ENCODE measurements at places on chromosomes 1 and 21.

DNA sequence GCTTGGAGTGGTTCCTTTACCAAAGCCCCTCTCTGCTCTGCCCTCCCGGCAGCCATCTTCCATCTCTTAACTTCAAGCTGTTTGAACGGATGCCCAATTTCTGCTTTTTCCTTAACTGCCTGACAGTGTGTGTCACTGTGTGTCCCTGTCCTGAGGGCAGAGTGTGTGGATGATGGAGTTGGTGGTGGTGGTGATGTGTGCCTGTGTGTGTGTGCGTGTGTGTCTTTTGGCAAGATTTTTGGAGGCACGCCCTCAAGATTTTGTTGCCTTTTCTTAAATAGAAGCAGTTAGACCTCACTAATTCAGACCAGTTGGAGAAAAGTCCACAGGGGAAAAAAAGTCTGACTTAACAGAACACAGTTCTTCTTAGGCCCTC lies 30.3 kb downstream of the SERTAD4 start:
- DNase-seq, result no peak

DNA sequence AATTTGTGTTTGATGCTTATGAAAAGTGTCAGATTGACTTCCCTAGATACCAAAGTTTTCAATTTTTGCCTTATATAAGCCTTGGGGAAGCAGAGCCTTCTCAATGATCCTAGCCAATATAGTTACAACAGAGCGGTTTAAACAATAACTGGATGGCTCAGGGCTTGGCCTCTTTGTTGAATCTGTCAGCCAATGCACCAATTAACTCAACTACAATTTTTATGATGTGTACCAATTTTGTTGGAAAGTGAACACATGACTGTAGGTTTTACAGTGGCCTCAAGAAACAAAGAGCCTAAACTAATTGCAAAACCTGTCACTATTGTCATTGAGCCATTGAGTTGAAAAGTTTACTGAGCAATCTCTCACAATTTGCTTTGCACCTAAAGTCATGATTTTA lies 71.6 kb upstream of the RGS18 start:
- DNase-seq, result no peak

- no peak for DNase-seq
These were observed 391.8 kb downstream of the DISC1 start for GRCh38 chr1:232018231-232019025.

- no peak for DNase-seq
These were observed 113.1 kb upstream of the ESRRG start for GRCh38 chr1:216836316-216836715.

DNA sequence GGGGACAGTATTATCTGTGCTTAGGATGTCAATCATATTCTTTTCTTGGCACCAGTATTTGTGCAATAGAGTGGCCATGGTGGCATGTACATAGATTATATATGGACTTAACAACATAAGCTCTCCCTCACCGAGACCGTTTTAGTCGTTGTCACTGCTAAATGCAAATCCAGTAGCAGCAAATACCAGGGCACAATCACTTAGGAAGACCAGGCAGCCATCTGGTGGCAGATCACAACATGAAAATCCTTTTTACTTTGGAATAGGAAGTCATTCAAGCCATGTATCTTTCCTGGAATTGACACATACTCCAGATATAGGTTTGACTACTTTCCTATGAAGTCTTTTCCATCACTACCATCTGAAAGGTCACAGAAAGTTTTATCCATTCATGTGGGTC lies 53.2 kb upstream of the C1orf87 start:
- no peak for DNase-seq

GRCh38 chr1:61337441-61337951 lies 255.1 kb downstream of the NFIA start:
- no peak for DNase-seq

GRCh38 chr1:196861429-196861828 lies 26.4 kb upstream of the CFHR4 start:
- DNase-seq, result no peak

- no peak for DNase-seq
These were observed 232.4 kb downstream of the SEC16B start for GRCh38 chr1:177737456-177737855.

DNA sequence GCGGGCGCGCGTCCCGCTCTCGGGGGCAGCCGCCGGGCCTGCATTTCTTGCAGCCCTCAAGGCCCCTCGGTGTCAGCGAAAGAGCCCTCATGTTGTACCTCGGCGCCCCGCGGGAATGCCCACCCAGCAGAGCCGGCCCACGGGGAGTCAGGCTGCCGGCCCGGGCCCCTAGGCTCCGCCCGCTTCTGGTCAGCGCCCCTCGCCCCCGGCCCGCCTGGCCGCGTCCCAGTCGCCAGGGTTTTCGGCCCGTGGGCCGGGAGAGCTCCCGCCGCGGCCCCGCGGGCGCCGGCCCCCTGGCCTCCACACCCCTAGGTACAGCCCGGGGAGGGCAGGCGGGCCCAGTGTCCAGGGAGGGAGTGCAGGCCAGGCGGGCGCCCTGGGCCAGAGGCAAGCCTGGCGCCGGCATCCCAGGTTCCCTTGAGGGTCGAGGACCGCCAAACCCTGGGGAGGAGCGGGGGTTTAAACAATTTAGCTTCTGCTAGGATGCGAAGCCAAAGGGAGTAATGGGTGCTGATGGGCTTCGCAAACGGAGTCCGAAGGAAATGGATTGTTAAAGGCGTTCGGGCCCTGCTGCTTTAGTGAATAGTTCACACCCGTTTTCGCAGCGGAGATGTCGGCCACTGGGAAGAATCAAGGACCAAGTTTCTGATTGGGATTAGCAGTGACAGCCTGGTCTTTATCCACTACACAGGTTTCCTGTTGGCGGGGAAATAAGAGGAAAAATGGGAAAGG lies 486 bp upstream of the KCNA3 start:
- no peak for DNase-seq

- DNase-seq, result peak; percentile 71
These were observed 1.6 kb upstream of the MMP23B start for GRCh38 chr1:1630191-1630964.

- DNase-seq, result no peak
These were observed 24.9 kb downstream of the ZC3H11B start for GRCh38 chr1:219587801-219588561.

GRCh38 chr21:46079352-46080170 lies 18.4 kb upstream of the COL6A2 start:
- DNase-seq, result no peak

DNA sequence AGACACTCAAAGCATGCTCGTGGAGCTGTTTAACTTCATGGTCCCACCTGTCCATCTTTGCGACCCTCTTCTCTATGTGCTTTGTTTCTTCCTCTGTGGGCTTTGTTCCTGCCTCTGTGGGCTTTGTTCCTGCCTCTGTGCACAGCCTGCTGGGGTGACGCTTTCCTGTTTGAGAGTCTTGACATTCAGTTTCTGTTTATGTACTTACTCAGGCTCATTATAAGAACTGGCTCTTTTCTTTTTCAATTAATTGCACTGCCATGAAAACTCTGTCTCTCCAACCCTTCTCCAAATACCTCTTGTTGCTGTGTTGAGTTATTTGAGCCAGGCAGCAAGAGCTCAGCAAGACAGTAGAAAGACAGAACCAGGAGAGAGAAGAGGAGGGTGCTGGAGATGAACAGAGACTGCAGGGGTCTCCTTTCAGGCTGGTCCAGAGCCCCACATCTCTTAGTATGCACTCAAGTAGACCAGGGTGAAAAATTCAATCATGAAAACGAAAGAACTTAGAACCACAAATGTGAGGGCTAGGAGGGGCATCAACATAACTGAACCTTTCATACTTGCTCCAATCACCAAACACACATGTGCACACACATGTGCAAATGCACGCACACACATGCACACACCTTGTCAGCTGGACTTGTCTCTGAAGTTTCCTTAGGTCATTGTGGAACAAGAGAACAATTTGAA lies 88.3 kb upstream of the SGIP1 start:
- no peak for DNase-seq

- DNase-seq, result no peak
These were observed 4.5 kb upstream of the CD101 start for GRCh38 chr1:116997066-116997465.

GRCh38 chr1:186494832-186495271 lies 33.9 kb upstream of the PDC start:
- DNase-seq, result no peak

DNA sequence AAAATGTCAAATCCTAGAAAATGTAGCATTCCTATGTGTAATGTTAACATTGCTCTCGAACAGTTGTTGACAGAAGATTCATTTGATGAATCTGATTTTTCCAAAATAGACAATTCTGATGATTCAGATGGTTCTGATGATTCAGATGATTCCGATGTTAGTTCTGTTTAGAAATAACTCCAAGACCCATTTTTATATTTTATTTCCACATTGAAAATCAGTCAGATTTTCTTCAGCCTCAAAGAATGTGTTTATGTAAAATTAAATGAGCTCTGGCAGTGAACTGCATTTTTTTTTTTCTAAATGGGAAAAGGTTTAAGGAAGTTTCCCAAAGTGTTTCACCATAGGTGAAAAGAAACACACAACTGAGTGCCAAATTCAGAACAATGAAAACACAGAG lies 136.5 kb downstream of the TSEN15 start:
- no peak for DNase-seq

- no peak for DNase-seq
These were observed 522.4 kb downstream of the MATN1 start for GRCh38 chr1:30201015-30201414.

GRCh38 chr1:36585569-36586548 lies 103.1 kb upstream of the CSF3R start:
- no peak for DNase-seq

DNA sequence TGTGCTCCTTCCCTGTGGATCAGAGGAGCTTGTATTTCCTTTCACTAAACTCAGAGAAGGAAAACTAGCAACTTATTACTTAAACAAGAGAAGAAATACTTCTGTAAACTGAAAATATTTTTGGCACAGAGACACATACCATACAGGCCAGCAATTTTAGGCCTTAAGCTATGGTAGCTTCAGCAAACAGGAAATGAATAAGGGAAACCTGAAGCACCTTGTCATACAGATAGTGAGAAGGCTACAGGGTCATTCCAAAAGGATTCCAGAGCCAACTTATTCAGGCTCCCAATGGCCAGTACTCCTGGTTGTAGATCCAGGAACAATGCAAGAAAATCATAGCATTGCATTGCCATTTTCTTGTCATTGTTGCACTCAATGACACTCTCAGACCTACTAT lies 9.1 kb upstream of the KYAT3 start:
- DNase-seq, result no peak

DNA sequence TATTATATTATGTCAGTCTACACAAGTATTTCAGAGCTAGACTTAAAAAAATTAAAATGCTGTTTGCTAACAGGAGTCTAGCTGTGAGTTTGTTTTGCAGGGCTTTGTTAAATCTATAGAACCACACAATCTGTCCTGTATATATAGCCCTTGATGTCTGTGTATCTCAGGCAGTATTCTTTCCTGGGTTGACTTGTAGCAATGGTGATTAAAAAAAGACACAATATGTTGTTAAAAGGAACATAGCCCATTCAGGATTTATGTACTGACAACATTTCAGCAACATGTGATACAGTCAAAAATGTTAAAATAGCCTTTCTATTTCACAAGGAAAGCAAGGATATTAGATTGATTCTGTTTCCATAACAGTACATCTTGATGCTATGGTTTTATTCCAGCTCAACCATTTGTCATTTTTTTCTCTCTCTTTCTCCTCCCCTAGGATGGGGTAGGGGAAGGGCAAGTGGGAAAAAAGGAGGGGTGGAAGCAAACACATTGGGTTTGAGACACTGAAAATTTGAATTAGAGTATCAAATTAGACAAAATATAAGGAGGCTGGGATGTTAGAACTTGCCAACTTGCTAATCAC lies 139.2 kb downstream of the DSCAM start:
- no peak for DNase-seq

GRCh38 chr21:42424914-42425541 lies 21.3 kb downstream of the UBASH3A start:
- DNase-seq, result no peak

GRCh38 chr1:7233237-7233540 lies 447.9 kb downstream of the CAMTA1 start:
- no peak for DNase-seq

DNA sequence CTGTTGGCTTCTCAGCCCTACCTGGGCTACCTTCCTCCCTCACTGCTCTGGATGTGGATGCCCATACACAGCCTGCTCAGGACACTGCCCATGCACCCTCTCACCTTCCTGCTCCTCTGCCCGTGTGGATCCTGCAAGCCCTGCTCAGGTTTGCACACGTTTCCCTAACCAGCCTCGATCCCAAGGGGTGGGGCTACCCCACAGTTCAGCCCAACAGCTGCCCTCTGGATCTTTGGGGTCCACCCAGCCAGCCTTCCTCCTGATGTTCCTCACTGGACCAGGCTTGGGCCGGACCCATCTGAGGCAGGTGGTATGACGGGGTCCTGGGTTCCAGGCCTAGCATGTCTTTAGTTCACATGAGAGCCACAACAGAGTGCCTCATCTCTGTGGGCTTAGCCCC lies 4.7 kb downstream of the TMEM54 start:
- no peak for DNase-seq

- peak; percentile 48 for DNase-seq
These were observed 2.4 kb upstream of the C8B start for GRCh38 chr1:56967900-56968832.

DNA sequence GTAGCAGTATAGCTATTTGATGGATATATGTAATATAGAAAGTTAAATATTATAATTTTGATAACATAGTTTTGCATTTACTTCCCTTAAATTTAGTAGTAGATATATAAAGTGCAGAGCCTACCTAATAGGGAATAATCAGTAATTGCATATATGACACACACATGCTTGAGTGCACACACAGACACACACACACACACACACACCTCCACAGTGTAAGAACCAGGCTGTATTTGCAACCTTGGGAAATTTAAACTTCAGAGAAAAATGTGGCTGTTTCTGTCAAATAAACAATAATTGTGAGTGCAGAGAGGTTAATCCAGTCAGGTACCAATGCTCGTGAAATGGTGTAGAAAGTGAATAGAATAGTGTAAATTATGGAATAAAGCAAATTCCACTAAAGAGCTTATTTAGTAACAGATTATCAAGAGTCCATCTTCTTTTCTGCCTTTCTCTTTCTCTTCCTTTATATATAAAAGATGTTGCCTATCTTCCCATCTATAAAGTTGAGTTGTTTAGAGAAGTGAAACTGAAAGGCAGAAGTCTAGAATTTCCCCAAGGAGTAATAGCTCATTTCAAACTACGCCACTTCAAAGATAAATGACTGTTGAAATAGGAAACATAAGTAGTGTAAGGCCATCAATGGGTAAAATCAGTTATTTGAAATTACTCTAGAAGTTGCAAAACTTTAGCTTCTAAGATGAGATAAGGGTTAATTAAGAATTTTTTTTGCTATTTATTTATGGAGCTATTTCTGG lies 273.7 kb downstream of the SRGAP2C start:
- DNase-seq, result no peak

All from mesothelial cell of epicardium (in vitro differentiated cells).